ENCODE measurements at places on chromosomes 16 and 17.

DNA sequence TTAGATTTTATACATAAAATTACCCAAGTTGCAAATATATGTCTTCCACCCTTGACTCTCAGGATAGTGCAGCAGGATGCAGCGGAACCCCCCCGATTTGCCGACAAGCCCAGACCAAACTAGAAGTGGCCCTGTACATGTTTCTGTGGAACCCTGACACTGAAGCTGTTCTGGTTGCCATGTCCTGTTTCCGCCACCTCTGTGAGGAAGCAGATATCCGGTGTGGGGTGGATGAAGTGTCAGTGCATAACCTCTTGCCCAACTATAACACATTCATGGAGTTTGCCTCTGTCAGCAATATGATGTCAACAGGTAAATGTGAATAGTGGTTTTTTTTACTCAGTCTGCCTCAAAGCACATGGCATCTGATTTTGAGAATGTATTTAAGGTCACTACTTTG lies 70.7 kb downstream of the OMG start:
- DNase-seq: no peak

GRCh38 chr16:4032768-4033167 lies 83.5 kb downstream of the ADCY9 start:
- no peak for DNase-seq

GRCh38 chr16:50573947-50574744 lies 25.9 kb downstream of the NKD1 start:
- no peak for DNase-seq

DNA sequence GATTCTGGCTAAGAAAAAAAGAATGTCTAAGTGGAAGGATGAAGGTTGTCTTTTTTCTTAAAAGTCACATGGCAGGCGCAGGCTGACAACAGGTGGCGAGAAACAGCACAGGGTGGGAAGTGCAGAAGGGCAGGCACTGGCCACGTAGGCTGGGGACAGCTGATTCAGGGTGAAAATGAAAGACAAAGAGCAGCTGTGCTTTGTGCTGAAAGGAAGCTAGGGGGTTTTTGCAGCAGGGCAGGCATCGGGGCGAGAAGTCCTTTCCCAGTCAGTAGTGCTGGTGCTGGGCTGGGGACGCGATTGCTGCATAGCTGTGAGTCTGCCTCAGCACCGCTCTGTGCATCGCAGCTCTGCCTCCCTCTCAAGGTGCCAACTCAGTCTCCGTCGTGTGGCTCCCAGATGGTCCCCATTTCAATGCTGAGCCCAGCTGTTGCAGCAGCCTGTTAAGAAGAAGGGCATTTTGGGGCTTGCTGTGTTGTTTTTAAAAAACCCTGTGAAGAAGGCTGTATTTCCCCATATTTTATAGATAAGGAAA lies 183.1 kb upstream of the CCL2 start:
- DNase-seq: no peak

DNA sequence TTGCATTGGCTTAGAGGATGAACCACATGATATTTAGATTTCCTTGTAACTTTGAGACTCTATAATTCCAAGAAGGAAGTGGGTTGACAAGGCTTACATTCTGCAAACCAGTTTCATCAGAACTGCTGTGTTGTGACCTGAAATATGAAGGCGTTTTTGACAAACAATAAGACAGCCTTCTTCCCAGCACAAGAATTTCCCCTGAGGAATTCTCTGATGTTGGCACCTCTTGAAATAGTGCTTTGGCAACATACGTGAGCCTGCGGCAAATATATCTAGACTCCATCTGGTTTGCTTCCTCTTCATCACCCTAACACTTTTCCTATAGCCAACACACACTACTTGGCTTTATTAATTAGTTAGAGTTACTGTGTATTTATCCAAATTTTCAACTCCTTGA lies 585.5 kb upstream of the SOX9 start:
- DNase-seq: no peak

- DNase-seq: peak; percentile 15
Observed at GRCh38 chr16:81610144-81610842, 165.7 kb downstream of the CMIP start.

GRCh38 chr17:30375661-30376060 lies 3.1 kb upstream of the CPD start:
- no peak for DNase-seq

- DNase-seq: no peak
Observed at GRCh38 chr16:4325253-4325758, 9.4 kb downstream of the GLIS2 start.

DNA sequence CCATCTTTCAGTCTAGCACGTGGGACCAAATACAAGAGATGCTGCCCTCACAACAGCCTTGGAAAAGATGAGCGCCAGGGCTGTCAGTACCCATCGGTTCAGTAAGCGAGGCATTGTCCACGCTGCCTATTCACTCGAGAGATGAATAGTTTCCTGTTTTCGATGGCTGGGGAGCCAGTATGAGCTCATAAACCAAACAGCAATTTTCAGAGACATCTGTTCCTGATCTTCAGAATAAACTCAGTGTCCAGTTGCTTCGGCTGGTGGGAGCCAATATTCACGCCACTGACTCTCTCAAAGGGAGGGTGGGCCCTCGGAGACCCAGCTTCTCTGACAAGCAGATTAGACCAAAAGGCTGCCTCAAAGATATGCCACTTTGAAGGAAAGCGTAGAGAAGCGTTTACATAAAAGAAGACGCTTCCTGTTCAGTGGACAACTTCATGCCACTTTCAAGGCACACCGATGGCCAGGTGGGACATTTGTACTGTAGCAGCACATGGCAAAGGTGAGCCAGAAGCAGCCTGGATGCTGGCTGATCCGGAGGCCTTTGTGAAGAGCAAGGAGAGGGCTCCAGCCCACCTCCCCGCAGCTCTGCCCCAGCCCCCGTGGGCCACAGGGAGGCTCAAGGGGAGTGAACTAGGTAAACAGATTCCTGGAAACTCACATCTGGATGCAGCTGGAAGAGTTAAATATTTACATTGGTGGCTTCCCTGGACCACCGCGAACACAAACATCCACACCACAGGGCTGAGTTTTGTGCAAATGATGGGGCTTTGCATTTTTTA lies 6.0 kb downstream of the TIMM22 start:
- DNase-seq: no peak

- no peak for DNase-seq
Observed at GRCh38 chr16:79089735-79090284, 510.7 kb downstream of the MAF start.

- no peak for DNase-seq
Observed at GRCh38 chr16:57044931-57045693, 47.3 kb upstream of the CPNE2 start.

DNA sequence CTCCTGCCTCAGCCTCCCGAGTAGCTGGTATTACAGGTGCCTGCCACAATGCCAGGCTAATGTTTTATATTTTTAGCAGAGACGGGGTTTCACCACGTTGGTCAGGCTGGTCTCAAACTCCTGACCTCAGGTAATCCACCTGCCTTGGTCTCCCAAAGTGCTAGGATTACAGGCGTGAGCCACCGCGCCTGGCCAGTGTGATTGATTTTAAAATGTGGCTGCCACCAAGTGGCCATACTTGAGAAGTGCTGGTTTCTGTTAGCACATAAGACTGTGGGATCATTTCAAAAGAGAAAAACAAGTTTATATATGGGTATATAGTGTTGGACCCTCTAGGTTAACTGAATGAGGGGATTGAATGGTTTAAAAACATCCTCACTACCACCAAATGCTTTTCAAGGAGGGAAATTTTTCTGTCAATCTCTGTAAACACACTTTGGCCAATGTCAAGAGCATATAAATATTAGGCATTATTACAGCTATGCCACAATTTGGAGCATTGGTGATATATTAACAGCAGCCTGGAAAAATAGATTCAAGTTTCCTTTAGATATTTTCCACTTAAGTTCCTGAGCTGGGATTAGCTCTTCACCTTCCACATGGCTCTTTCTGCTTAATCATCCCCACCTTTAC lies 13.5 kb upstream of the DHRS13 start:
- no peak for DNase-seq

DNA sequence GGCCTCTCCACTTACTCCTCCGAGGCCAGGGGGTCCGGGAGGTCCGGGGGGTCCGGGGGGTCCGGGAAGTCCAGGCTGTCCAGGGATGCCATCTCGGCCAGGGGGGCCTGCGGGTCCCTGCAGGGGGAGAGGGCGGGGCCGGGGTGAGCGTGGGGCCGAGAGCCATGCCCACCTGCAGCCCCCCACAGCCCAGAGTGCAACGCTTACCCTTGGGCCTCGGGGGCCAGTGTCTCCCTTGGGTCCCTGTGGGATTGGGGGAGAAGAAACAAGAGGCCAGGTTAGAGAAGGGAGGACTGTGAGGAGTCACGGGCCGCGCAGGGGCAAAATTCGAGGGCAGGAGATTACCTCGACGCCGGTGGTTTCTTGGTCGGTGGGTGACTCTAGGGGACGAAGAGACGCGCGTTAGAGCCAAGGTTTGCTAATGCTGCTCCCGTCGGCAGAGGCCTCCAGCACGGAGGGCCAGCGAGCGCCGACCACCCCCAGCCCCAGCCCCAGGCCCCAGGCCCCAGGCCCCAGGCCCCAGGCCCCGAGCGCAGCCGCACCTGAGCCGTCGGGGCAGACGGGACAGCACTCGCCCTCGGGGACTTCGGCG lies 2.1 kb downstream of the COL1A1 start:
- no peak for DNase-seq

DNA sequence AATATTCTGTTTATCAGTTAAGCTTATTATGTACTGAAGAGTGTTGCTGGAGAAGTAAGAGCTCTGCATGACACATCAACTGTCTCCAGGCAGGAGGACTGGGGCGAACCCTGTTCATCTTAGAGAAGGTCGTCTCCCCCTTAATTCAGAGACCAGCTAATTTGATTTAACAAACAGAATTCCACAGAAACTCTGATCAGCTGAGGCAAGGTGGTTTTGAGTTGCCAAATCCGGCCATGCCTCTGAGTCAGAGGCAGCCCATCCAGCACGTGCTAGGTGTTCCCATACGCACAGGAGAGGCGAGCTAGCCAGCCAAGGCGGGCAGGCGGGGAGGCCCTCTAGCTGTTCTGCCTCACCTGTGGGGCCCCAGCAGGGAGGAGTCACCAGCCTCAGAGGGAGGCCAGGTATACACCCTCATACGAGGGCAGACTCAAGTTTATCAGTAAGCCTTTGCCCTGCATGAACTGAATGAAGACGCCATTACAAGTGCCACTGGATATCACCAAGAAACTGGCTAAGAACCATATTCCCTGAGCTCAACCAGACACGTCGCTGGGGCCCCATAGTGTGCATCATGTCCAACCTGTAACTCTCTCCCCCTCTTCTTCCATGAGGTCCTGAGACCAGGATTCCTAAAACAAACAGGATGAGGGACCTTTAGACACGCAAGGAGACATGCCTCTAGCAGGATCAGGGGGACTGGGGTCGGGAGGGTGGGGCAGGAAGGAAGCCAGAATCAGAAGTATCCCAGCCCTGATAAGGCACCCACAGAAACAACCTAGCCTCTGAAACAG lies 25.7 kb downstream of the STAT5A start:
- no peak for DNase-seq

GRCh38 chr17:75814900-75815373 lies 29.3 kb downstream of the UNC13D start:
- DNase-seq: no peak

GRCh38 chr16:77548151-77548550 lies 113.3 kb upstream of the ADAMTS18 start:
- DNase-seq: no peak

DNA sequence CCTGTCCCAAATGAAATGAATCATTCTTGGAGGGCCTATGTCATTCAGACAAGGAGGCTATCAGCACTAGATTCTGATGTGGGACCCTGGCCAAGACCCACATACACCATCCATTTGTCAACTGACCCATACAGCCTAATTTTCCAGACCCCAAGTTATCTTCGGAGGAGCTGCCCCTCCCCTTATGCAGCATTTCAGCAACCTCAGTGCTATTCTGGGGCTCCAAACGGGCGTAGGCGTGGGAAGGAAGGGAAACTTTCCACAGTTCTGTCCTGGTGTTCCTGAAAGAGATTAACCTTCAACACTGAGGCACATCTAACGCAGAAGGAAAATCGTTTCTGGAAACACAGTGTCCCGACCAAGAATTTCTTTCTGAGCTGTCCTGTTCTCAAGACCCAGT lies 86.7 kb downstream of the MYH11 start:
- DNase-seq: no peak

GRCh38 chr17:45256114-45256966 lies 5.6 kb downstream of the SPATA32 start:
- no peak for DNase-seq

DNA sequence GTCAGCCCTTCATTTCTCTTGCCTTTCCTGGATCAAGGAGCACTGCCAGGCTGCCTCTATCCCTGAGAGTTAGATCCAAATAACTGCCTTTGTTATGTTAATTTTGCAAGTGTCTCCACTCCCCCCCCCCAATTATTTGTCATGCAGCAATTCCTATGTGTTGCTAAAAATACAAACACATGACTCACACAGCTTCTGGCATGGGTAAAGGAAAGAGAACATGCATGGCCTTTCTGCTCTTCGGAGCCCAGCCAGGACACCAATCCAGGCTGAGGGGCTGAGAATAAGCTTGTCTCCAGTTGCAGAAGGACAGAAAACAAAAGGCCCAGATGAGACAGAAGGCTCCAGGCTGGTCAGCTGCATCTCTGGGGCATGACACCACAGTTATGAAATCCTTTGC lies 148.0 kb upstream of the TNRC6C start:
- peak; percentile 6 for DNase-seq

DNA sequence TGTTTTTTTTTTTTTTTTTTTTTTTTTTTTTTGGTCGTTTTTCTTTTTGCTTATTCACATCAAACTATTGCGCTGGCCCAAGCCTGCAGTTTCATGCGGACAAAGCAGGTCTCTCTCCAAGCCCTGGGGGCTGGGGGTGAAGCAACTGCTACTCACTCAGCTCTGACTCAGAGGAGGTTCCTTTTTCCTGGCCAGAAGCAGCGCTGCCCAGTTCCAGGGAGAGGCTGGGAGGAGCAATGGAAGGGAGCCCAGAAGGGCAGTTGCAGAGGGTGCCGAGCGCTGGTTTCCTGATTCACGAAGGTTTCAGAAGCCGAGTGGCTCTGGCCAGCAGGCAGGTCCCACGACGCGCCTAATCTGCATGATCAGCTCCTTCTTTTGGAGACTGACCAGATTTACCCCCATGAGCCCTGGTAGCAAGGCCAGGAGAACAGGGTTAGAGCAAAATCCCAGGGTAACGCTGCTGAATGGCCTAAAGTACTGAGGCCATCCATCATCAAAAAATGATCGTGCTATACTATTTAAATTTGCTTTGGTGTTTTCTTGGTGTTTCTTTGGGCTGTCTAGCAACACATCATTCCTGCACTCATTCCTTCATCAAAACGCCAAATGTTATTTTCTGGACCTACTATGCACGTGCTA lies 144.7 kb upstream of the SOX9 start:
- DNase-seq: peak; percentile 53

DNA sequence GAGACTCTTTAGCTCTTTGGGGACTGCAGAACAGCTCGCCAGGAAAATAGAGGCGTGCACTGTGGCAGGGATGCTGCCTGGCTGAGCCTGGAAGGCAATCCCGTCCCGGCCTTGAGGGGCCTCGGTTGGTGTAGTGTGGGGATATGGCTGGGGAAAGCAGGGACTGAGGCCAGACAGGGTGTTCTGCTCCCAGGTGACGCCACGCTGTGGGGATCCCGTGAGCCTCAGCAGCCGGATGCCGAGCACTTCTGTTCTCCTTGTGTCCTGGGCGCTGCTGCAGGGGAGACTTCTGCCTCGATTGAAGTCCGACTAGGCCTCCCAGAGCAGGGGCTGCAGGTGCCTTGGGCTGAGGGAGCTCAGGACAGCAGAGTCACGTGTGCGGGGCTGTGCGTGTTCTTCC lies 72.6 kb downstream of the BANP start:
- no peak for DNase-seq

- no peak for DNase-seq
Observed at GRCh38 chr17:48633266-48633677, 7.1 kb upstream of the HOXB9 start.

GRCh38 chr16:1182950-1183907 lies 30.3 kb downstream of the CACNA1H start:
- peak; percentile 7 for DNase-seq

- DNase-seq: no peak
Observed at GRCh38 chr16:65426484-65426883, 304.6 kb upstream of the CDH11 start.
